Activated naive CD8-positive, alpha-beta T cell treated with anti-CD3 and anti-CD28 coated beads, Interleukin-2, amount 10 ng/mL, durations not matched to agents 7 days and 5 days (primary cell): ENCODE measurements at places on chromosomes 1 and 21. TPM values are rescaled to one million over a fixed set of nuclear protein-coding genes. Genes with fewer than 3 reads are reported as not detected.

GRCh38 chr1:30889511-30889910 lies 19.0 kb downstream of the SDC3 start:
- H3K4me3 ChIP-seq, result no peak overlapping the region
- peaks cover 22% of the 10 kb centered on the region for H3K27me3 ChIP-seq
- H3K27ac ChIP-seq, result no peak overlapping the region
- no peak for DNase-seq
- no peaks in the 10 kb centered on the region for H3K4me1 ChIP-seq

- peaks cover 5% of the 10 kb centered on the region for H3K4me1 ChIP-seq
- no peak overlapping the region for H3K4me3 ChIP-seq
- no peak overlapping the region for H3K27ac ChIP-seq
- H3K27me3 ChIP-seq, result no peaks in the 10 kb centered on the region
- DNase-seq, result no peak
- H3K36me3 ChIP-seq, result peaks cover 11% of the 10 kb centered on the region
These were observed 3.8 kb downstream of the DVL1 start for GRCh38 chr1:1345384-1345783.

- DNase-seq, result no peak
- no peaks in the 10 kb centered on the region for H3K27me3 ChIP-seq
- no peaks in the 10 kb centered on the region for H3K4me1 ChIP-seq
- no peak overlapping the region for H3K4me3 ChIP-seq
- H3K36me3 ChIP-seq, result no peaks in the 10 kb centered on the region
- no peak overlapping the region for H3K27ac ChIP-seq
These were observed 335.0 kb upstream of the GREM2 start for GRCh38 chr1:240946926-240947325.

GRCh38 chr1:101438359-101438758 lies 201.5 kb downstream of the S1PR1 start:
- peaks cover 28% of the 10 kb centered on the region for H3K27me3 ChIP-seq
- no peaks in the 10 kb centered on the region for H3K36me3 ChIP-seq
- no peak for DNase-seq
- H3K4me3 ChIP-seq, result no peak overlapping the region
- H3K4me1 ChIP-seq, result peaks cover 1% of the 10 kb centered on the region

DNA sequence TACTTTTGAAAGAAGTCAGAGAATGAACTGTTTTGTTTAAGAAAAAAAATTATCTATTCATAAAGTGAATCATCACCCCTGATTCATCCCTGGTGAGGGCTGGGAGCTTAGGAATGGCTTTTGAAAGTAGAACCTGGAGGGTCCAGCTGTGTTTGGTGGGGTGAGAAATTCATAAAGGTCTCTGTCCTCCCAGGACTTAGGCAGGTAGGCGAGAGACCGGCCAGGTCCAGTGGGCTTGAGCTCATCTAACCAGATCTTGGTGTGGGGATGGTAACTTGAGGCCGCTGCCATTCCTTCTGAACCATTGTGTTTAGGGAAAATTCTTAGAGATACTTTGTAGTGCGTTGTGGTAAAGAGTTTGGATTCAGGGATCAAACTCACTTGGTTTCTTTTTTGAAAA lies 156.8 kb upstream of the TNR start:
- H3K4me1 ChIP-seq, result no peaks in the 10 kb centered on the region
- DNase-seq, result no peak
- H3K27me3 ChIP-seq, result no peaks in the 10 kb centered on the region

- no peak overlapping the region for H3K27ac ChIP-seq
- no peaks in the 10 kb centered on the region for H3K27me3 ChIP-seq
- H3K4me1 ChIP-seq, result no peaks in the 10 kb centered on the region
- H3K36me3 ChIP-seq, result no peaks in the 10 kb centered on the region
- H3K4me3 ChIP-seq, result no peak overlapping the region
These were observed 1.8 kb downstream of the TNNI3K start for GRCh38 chr1:74237035-74237434.

MPL gene
- not detected for total RNA-seq

EXTL1 gene
- total RNA-seq, result not detected
